Stimulated activated CD4-positive, alpha-beta T cell treated with anti-CD3 and anti-CD28 coated beads, Interleukin-1b, Interleukin-23, amount 100 ng/mL, for 1 hour (primary cell): ENCODE measurements at places on chromosomes 4 and X.

GRCh38 chr4:7648544-7649395 lies 214.0 kb upstream of the PSAPL1 start:
- DNase-seq = no peak

DNA sequence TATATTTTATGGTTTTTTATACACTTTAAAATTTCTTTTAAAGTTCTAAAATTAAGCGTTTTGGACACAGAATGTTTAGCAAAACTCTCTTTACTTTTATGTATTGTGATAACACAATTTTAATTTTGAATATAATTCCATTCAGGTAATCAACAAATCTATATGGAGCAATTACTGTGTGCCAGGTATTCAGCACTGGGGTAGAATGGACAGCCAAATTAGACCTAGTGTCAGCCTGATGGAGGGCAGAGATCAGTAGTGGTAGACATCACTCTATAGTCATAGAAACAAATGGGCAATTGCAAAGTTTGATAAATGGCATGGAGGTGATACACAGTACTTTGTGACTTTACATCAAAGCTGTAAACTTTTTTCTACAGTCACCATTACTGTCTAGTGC lies 41.8 kb upstream of the UNC5C start:
- no peak for DNase-seq

DNA sequence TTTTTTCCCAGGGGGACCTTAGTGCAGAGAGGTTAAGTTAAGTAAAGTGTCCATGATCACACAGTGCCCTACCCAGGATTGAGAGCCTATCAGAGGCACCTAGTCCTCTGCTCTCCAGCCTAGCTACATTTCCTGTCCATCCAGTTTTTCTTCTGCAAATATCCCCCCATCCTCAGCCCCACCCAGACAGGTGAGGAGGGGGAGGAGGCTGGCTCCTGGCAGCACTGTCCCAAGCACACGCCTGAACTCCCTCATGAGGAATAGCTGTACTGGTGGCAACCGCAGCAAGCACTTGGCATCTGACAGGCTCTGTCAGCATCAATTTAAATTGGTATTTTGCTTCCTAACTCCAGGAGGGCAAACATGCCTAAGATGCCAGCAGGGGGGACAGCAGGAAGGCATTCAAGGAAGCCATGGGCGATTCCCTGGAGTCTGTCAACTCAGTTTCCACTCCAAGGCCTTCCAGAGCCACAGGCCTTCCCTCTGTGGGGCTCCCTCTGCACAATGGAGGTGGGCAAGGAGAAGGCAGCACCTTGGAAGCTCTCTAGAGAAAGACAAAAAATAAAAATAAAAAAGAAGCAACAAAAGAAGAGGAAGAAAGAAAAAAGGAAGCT lies 6.4 kb upstream of the FRMPD3 start:
- DNase-seq = no peak

DNA sequence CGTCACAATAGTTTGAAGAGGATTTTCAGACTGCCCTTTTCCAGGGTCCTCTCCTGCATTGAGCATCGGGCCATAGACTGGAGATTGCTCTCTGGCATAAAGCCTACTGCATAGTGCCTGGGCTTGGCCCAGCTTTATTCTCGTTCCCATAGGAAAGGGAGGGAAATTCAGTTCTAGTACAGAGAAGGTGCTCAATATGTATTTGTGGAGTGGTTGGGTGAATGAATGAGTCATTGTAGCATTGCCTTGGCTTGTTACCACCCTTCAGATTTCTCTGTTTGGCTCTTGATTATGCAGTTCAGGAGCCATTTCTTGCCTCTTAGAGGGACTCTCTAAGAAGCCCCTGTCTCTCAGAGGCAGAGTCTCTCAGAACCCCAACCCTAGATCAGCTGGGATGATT lies 2.6 kb downstream of the TMEM35A start:
- DNase-seq = no peak

- DNase-seq = no peak
Measured at GRCh38 chr4:47032405-47033106, 1.2 kb downstream of the GABRB1 start.

DNA sequence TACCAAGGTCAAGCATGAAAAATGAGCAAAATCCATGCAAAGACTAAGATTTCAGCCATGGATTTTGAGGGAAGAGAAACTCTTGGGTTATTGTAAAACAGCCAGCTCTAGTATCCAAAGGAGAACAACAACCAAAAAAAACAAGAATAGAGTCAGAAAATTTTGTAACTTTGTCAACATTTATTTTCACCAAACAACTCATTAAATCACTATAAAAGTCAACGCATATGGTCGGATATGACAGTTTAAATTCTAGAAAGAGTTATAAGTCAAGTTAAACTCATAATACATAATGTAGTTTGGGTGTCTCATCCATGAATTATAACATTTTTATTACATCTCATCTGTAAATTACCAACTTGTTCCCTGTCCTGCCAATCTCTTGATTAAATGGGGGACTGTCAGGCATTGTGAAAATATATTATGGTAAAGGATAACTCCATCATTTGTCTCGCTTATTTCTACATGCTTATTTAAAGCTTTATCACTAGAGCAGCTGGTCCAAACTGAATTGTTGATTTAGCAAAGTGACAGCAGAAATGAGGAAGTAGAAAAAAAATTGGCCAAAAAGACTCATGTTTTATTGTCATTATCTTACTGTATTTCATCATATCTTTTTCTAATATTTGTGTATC lies 224.8 kb upstream of the NOCT start:
- no peak for DNase-seq

DNA sequence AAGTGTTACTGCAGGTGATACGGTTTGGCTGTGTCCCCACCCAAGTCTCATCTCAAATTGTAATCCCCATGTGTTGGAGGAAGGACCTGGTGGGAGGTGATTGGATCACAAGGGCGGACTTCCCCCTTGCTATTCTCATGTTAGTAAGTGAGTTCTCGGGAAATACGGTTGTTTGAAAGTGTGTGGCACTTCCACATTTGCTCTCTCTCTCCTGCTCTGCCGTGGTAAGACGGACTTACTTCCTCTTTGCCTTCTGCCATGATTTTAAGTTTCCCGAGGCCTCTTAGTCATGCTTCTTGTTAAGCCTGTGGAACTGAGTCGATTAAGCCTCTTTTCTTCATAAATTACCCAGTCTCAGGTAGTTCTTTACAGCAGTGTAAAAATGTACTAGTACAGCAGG lies 65.2 kb upstream of the SLC7A11 start:
- no peak for DNase-seq

DNA sequence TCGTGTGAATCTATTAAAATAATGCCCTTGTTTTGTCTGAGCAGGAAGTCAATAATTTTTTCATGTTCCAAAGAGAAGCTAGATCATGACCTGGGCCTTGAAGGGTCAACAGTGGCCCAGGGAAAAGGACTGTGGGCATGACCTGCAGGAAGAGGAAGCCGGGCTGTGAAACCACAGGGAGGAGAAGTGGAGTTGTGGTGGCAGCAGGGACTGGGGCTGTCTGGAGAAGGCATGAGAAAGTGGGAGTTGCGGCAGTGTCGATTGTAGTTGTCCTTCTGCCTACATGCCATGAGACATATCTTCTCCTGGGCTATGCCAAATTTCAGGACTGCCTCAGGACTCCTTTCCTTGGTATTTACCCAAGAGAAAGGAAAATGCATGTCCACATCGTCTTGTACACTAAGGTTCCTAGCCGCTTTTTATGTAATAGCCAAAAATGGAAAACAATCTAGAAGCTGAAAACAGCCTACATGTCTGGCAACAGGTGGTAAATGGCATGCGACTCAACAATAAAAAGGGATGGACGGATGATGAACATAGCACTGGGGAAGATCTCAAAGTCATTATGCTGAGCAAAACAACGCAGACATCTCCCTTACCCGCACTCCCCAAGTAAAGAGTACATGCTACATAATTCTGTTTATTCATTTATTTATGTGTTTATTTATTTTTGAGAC lies 13.6 kb upstream of the PTTG2 start:
- no peak for DNase-seq

GRCh38 chr4:102522031-102522440 lies 20.9 kb downstream of the NFKB1 start:
- no peak for DNase-seq

DNA sequence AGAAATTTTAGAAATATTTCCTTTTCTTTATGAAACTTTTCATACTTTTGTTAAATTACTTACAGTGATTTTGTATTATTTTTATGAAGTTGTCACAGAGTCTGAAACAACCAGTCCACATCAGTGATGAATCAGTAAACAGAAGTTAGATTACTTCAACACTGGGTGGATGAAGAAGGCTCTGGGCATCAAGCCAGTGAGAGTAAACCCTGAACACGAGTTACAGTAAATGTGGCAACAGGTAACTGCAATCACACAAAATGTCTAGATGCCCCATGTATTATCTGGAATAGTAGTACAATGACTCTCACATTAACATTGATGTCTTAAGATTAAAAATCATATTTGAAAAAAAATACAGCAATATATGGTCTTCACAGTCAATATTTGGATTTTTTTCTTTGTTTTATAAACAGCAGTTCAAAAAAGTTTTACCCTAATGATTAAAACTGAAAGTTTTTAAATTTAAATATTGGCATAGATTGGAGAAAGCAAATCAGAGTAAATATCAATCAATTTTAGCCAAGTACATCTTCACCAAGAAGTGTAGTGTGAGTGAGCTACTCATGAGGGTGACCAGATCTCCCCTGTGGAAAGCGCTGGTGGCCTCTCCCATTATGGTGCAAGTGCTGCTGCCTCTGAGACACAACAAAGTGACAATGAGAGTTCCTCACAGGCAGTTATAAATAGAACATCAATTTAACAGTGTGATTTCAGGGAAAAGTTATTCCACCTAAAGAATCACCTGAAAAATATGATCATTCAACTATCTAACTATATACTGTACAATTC lies 63.2 kb upstream of the UGT2B7 start:
- DNase-seq = no peak

DNA sequence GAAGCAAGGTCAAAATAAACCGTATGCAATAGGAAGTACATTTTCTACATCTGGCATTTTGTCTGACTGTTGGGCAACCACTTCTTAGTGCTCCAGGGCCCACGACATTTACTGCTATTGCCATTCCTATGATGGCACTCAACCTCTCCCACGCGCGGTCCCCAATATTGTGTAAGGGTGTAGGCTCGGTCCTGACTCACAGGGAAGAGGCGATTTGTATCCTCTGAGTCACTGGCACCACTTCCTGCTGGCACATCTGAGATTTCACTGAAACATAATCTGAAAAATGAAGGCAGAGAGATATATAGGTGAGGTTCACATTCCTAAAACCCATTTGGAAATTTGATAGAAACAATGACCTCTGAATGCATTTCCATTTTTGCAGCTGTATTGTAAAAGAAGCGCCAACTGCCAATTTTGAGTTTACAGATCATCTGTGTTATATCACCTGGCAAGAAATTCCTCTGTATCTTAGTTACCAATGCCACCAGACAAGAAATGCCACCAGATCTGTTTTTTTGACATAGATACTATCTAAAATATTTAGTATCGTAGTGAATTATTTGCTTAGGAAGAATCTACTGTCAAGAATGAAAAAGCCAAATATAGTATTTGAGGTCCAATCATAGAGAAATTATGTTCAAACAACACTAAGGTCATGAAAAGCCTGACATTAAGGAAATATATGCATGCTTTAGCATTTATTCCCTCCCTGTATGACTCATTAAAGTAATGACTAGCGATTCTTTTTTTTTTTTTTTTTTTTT lies 9.8 kb downstream of the EREG start:
- no peak for DNase-seq

DNA sequence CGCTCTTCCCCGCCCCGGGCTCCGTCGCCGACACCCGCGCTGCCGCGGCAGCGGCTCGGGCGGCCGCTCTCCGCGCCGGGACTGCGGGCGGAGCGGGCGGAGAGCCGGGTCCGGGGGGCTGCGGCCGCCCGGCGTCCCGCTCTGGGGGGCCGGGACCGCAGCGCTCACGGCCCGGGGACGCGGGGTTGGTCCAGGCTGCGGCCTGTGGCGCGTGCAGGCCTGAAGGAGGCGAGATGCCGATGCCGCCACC lies 492 bp downstream of the GALNT7 start:
- DNase-seq = no peak

GRCh38 chr4:110033355-110034025 lies 120.8 kb downstream of the EGF start:
- DNase-seq = no peak

GRCh38 chr4:5043579-5043978 lies 7.7 kb upstream of the STK32B start:
- no peak for DNase-seq

DNA sequence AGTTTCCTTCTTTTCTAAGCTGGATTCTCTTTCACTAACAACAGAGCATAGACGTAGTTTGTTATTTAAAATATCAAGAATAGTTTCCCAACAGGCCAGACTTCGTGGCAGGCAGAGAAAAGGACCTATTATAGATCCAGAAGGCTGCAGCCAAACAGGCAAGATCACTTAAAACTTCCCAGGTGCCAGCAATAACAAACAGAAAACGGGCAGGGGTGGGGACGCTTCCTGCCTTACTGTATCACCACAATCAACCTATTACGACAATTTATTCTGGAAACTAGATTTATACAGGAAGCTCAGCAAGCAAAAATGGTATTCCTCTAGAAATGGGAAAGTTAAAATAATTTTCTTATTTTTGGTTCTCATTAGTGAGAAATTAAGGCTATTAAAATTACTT lies 22.1 kb downstream of the RWDD4 start:
- DNase-seq = no peak
